Adipocyte (in vitro differentiated cells): ENCODE measurements at places on chromosomes 12 and 14.

GRCh38 chr12:560691-561390 lies 101.1 kb downstream of the B4GALNT3 start:
- DNase-seq: no peak

- DNase-seq: no peak
Measured at GRCh38 chr14:65279958-65280357, 132.6 kb upstream of the FUT8 start.

- DNase-seq: no peak
Measured at GRCh38 chr14:70789961-70790360, 19.4 kb downstream of the MAP3K9 start.

DNA sequence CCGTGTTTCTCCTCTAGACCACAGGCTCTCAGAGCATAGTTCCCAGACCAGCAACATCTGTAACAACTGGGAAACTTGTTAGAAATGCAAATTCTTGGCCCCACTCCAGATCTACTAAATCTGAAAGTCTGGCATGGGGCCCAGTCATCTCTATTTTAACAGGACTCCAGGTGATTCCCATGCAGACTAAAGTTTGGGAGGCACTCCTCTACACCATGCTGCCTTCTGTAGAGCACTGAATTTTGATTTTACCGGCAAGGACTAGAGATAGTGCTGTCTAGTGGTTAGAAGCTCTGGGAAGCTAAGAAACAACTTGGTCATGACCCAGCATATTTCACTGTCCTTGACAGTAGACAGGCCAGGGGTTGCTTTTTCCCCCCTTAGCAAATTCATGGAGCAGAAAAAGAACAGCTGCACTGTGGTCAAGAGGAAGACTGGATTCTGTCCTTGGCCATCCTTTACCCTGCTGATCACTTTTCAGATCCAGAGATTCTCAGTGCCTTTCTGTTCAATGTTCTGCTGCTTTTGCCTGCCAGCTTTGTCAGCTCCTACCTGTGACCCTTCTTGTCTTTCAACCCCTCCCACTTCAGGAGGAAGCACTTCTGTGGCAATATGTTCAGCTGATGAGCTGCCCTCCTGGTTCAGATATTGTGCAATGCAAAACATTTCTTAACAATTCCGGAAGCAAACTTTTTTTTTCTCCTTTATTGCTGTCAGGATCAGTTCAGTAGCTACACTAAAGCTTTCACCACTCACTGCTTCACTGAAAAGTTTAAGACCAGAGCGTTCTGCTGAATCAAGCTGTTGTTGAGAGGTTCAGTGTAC lies 133.8 kb upstream of the NUDT4 start:
- peak; percentile 95 for DNase-seq

DNA sequence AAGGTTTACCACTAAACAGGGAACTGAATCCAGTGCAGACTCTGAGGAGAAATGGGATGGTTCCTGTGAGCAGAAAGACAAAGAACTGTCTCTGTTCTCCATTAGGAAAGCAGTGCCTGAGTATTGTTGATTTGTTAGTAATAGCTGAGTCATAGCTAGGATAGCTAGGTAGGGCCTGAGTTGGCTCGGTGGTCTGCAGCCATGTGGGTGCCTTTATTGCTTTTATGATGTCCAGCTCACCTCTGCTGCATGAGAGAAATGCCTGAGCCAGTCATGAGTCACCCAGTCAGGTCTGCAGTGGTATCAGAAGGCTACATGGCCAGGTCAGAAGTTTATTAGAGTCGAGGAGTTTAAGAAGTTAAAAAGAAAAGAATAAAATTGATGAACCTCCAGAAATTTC lies 24.2 kb downstream of the TRHDE start:
- DNase-seq: no peak

DNA sequence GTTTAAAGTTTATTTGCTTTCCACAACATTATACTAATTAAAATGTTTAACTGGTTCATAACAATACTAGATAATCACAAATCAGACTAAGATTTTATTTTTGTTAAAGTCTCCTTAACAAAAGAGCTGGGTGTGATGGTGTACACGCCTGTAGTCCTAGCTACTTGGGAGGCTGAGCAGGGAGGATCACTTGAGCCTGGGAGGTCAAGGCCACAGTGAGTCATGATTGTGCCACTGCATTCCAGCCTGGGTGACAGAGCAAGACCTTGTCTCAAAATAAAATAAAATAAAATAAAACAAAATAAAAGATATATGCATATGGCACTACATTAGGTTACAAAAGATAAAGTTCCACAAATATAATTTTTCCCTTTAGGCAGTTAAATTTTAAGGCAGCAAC lies 5.6 kb downstream of the MIS18BP1 start:
- no peak for DNase-seq

DNA sequence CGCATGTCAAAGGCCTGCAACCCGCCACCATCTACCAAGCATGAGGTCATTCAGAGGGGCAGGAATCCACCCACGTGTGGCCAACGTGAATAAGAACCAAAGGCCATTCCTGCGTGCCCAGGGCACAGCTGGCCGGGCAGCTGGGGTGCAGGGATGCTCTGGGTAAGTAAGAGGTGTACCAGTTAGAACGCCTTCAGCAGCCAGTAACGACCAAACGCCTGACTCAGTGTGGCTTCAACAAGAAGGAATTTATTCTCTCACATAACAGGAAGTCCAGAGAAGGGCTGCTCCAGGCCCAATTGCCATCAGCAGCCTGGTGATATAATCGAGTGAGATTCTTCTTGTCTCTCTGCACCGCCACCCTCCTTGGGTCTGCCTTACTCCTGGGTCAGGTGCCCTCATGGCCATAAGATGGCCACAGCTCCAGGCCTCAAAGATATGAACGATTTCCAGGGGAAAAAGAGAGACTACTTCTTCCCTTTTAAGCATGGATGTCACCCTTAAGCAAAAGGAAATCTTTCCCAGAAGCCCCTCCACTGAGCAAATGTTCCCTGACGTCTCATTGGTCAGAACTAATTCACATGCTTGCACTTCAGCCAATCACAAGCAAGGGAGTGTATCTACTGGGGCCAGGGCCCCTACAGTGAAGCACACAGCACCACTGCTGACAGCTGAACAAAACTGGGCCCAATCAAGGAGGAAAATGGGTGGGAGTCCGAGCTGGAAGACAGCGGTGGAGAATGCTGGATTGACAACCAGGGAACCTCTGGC lies 7.3 kb downstream of the TTC7B start:
- DNase-seq: no peak

DNA sequence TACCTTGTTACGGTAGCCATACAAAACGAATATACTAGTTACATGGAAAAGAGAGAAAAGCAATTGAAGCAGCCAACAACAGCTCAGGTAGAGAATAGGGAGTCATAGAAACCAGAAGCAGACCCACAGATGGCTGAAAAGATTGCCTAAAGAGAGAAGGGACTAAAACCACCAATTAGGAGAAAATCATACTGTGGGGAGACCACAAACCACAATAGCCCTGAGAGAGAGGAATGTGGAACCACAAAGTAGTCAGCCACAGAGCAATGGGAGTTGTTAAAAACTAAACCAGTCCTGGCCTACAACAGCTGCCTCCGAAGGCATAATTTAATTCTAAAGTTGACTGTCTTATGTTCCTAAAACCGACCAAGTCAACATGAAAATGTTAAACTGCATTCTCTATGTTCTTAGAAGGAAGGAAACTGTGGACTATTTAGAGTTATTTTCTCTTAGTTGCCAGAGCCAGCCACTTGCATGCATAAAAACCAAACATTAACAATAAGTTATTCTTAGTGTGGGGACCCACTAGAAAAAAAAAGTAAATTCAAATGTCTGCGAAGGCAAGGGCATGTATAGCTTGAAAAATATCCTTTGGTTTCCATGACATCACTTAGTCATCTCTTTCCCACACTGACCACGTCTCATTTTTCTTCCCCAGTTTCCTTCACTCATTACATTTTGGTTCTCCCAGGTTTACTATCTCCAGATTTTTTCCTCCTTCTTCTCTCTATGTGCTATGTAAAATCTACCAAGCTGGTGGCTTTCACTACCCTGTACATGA lies 398.1 kb downstream of the NOVA1 start:
- DNase-seq: no peak

- peak; percentile 86 for DNase-seq
Measured at GRCh38 chr14:77067632-77068516, 30.2 kb upstream of the CIPC start.

DNA sequence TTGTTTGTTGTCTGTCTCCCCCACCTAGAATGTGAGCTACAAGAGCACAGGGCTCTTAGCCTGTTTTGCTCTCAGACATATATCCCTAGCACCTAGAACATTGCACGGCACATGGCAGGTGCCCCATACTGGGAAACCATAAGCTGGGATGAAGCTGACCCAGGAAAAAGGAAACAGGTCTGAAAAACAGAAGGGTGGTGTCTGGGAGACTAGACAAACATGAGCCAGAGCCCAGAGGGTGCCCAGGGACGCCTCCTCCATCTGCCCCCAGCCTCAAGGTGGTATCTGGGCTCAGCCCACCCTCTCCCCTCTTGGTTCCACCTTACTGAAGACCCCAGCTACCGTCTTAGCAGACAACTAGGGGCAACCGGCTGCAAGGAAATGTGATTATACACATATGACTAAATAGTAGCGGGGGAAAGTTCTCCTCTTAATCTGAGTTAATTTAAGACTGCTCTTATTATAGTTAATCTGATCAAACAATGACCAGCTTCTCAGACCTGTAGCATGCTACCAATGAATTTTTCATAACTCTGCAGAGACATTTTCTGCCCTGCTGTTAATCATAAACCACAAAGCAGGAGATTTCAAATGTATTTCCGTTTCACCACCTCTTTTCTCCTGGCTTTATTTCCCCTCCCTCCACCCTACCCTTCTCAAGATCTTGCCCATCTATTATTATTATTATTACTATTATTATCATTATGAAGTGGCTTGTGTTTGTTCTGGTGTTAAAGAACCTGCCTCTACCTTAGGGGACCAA lies 31.9 kb downstream of the KSR2 start:
- DNase-seq: no peak

- peak; percentile 39 for DNase-seq
Measured at GRCh38 chr12:101878243-101878821, 952 bp downstream of the DRAM1 start.

DNA sequence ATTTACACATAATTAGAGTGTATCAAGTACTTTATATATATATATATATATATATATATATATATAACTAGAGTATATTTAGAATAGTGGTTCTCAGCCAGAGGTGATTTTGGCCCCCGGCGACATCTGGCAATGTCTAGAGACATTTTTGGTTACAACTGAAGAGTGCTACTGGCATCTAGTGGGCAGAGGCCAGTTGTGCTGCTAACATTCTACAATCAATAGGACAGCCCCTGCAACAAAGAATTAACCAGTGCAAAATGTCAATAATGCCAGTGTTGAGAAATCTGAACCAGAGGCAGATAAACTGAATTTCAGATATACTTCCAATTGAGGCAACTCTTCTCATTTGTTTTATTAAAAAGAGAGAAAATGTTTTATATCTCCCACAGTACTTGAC lies 8.9 kb downstream of the GTF2A1 start:
- DNase-seq: peak; percentile 49

DNA sequence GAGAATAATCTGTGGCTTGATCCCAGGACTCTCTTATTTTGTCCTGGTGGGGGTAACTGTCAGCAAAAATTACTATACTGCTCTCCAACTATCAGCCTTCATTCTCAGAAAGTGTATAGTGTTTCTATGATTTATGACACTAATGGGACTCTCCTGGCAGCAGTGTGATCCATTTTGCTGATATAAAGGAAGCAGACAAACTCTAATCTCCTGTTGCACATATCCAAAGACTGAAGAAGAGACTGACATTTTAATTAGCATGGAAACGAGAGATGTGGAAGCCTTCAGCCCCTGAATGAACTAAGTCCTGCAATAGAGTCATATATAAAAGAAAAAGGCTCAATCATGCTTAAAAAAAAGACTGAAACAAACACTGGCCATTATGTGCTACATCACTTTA lies 127.8 kb upstream of the SSTR1 start:
- no peak for DNase-seq

GRCh38 chr14:57199921-57200320 lies 68.8 kb downstream of the EXOC5 start:
- DNase-seq: peak; percentile 69

DNA sequence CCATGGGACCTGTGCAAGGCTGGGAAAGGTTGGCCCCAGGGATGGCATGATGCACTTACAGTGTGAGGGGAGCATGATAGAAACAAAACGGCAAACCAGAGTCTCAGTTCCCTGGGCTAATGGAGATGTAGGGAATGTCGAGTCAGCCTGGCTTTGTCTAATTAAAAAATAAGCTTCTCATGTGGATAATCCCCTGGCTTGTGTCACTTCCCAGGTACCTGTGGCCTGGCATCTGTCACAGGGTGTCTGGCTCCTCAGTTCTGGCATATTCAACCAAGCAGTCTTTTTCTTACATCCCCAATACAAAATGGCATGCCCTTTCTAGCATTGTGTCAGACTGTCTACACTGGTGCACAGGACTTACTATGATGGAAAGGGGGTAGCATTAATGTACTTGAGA lies 261.4 kb downstream of the GRIN2B start:
- DNase-seq: no peak

GRCh38 chr12:108214486-108214885 lies 85.4 kb downstream of the WSCD2 start:
- DNase-seq: peak; percentile 63

DNA sequence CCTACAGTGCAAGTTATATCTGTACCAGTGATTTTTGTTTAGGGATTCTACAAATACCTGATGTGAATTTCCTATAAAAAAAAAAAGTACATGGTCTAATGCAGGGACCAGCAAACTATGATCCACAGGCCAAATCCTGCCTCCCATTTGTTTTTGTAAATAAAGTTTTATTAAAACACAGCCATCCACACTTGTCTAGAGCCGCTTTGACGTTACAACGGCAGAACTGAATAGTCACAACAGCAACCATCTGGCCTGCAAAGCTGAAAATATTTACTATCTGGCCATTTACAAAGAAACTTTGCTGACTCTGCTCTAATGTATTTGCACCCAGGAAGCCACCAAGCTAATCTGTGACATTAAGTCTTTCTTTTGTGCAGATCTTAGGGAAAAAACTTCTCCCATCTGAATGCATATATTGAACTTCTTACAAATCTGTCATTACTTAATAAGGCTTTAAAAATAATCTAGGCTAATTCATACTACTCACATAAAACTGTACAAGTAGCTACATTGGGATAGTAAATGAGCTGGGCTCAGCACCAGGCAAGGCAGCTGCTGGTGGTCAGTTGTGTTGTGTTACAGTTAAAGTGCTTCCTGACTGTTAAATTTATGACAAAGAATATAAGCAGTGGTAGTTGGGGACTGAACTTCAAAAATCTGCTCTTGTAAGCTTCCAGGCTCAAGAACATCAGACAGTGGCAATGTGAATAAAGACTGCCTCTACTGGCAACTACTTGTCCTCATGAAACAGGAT lies 303.3 kb downstream of the MED13L start:
- no peak for DNase-seq

- DNase-seq: peak; percentile 87
Measured at GRCh38 chr12:104197264-104197663, 18.3 kb upstream of the TXNRD1 start.

DNA sequence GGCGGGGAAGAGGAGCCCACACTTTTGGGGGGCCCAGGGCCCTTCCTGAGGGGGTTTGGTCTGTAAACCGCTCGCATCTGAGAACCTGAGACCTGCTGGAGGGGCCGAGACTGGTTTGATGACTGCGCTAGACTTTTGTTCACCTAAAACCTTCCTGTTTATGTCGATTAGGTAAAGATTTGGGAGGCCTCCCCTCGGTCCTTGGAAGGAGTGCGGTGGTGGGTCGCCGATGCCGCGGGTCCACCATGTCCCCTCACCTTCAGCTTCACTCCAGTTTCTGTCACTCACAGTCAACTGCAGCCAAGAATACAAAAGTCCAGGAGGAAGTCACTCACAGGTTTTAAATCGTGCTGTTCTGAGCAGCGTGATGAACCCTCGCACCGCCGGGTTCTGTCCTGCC lies 10.5 kb upstream of the GALNT9 start:
- no peak for DNase-seq
